ENCODE measurements at places on chromosomes 5 and 9. TPM values are rescaled to one million over a fixed set of nuclear protein-coding genes. Genes with fewer than 3 reads are reported as not detected.

FCN2 gene
- not detected for total RNA-seq

PLEKHG4B gene
- total RNA-seq, result 4.2 TPM

TTC23L gene
- 7.6 TPM for total RNA-seq

HTR4 gene
- 5.5 TPM for total RNA-seq

SYK gene
- total RNA-seq, result 4.2 TPM

HK3 gene
- 1.2 TPM for total RNA-seq

ACOT12 gene
- 5.1 TPM for total RNA-seq

PCDHB10 gene
- 22.4 TPM for total RNA-seq

ECSCR gene
- 11.3 TPM for total RNA-seq

CER1 gene
- 0.69 TPM for total RNA-seq

NUTM2G gene
- not detected for total RNA-seq

OR1J2 gene
- total RNA-seq, result not detected

CDC25C gene
- 2.1 TPM for total RNA-seq

ZNF189 gene
- total RNA-seq, result 48.4 TPM

FOXD4L4 gene
- 1.4 TPM for total RNA-seq

LHX6 gene
- total RNA-seq, result 22.1 TPM

SNCB gene
- 31.8 TPM for total RNA-seq

FGFR4 gene
- 1.6 TPM for total RNA-seq

MSX2 gene
- 0.69 TPM for total RNA-seq

TMEM232 gene
- 39.9 TPM for total RNA-seq

PRR16 gene
- total RNA-seq, result 6.5 TPM

SAPCD2 gene
- 4.2 TPM for total RNA-seq

ADAMTS6 gene
- total RNA-seq, result 27.5 TPM

SLC22A4 gene
- 2.5 TPM for total RNA-seq

SPEF2 gene
- 27.5 TPM for total RNA-seq

Measured in diencephalon (tissue), 1 donor.